Adrenal gland (tissue), 19 donors: ENCODE measurements at places on chromosomes 12 and 14.

DNA sequence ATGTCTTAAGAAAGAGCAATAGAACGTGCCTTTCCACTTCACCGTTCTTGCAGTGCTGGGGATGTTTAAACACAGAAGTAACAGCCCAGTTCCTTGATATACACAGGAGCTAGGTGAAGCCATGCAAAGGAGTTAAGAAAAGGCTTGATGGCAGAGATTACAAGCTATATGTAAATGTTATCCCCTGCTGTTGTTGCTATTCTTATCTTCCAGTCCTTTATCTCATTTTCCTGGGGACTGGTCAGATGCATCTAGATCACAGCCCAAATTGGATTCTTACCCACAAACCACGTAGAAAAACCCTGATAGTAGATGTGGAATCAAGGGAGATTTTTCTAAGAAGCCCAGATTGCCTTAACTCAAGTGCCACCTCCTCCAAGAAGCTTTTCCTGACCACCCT is 5.5 kb downstream of the ASCL1 start:
- DNase-seq: no peak
- H3K4me1 ChIP-seq: no peaks in the 10 kb centered on the region
- H3K27ac ChIP-seq: no peak overlapping the region
- no peaks in the 10 kb centered on the region for H3K36me3 ChIP-seq

GRCh38 chr12:114902665-114903064 is 218.7 kb upstream of the TBX3 start:
- no peak overlapping the region for H3K4me3 ChIP-seq
- DNase-seq: no peak
- H3K4me1 ChIP-seq: no peaks in the 10 kb centered on the region
- H3K27me3 ChIP-seq: no peaks in the 10 kb centered on the region
- H3K36me3 ChIP-seq: no peaks in the 10 kb centered on the region

DNA sequence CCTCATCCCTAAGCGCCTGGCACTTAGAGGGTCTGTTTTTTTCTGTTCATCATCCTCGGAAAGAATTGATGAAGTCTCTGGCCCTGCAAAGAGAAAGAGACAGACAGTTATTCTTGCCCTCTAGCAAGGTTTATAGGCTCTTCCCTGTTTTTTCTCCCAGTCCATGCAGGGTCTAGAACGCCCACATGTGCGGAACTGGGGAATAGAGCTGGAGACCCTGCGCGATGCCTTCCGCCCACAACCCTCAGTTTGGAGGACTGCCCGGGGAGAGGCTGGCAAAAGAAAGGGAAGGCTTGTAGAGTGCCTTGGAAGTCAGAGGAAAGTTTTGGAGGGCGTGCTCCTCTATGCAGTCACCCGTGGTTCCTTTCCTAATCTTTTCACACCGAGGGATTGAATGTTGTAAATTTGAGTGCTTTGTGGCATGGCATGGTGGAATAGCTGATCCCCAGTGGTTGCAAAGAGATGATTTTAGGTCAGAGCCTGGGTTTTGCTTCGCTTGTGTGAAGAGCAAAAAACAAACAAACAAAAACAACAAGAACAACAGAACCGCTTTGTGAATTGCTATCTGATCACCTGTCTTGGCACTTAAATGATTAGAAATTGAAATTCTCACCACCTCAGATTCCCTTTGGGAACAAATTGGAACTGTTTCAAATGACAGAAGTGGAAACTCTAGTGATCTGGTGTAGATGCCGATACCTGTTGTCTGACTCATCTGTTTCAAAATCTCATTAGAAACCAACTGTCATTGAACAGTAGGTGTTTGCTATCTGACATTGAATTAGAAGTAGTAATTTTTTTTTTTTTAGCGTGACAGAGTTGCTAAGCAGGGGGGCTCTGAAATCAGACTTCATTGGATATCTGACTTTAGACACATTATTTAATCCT is 947 bp downstream of the GAS2L3 start:
- H3K27me3 ChIP-seq: no peaks in the 10 kb centered on the region
- H3K36me3 ChIP-seq: no peaks in the 10 kb centered on the region
- peak overlapping the region; percentile 7 for H3K4me3 ChIP-seq
- H3K27ac ChIP-seq: no peak overlapping the region
- no peak for DNase-seq

DNA sequence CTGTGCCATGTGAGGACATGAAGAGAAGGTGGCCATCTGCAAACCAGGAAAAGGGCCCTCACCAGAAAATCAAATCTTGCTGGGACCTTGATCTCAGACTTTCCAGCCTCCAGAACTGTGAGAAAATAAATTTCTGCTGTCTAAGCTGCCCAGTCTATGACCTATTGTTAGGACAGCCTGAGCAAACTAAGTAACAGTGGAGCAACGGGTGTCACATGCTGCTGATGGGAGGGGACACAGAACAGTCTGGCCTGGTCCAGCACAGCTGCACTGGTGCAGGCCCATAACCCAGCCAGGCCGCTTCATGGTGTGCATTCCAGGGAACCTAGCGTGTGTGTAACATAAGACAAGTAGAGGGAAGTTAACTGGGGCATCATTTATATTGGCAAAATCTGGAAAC is 42.1 kb downstream of the GRIP1 start:
- no peak for DNase-seq
- no peaks in the 10 kb centered on the region for H3K36me3 ChIP-seq
- H3K27me3 ChIP-seq: no peaks in the 10 kb centered on the region

GRCh38 chr12:27505761-27506160 is 18.2 kb upstream of the PPFIBP1 start:
- no peaks in the 10 kb centered on the region for H3K36me3 ChIP-seq
- H3K4me1 ChIP-seq: peaks cover under 1% of the 10 kb centered on the region
- H3K27me3 ChIP-seq: no peaks in the 10 kb centered on the region
- H3K4me3 ChIP-seq: no peak overlapping the region

DNA sequence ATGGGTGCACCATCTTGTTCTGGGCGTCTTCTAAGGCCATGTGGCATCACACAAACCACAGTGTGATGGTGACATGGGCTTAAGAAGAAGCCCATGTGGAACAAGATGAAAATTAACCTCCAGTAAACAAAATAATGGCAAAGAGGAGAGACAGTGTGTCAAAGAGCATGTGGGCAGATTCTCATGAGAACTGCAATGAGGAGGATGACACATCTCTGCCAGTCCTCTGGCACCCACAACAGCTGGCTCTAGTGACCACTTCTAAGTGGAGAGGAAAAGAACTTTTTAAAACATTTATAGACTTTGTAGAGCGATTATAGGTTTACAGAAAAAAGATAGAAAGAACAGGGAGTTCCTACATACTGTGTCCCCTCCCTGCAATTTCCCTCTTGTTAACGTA is 401.4 kb downstream of the ATP23 start:
- H3K4me1 ChIP-seq: no peaks in the 10 kb centered on the region
- no peak overlapping the region for H3K27ac ChIP-seq
- H3K27me3 ChIP-seq: peaks cover 6% of the 10 kb centered on the region
- H3K36me3 ChIP-seq: no peaks in the 10 kb centered on the region
- DNase-seq: no peak
- H3K4me3 ChIP-seq: no peak overlapping the region

GRCh38 chr12:50986966-50987737 is 34.8 kb downstream of the HIGD1C start:
- no peak overlapping the region for H3K4me3 ChIP-seq
- peaks cover 28% of the 10 kb centered on the region for H3K4me1 ChIP-seq
- H3K36me3 ChIP-seq: peaks cover 50% of the 10 kb centered on the region
- H3K27ac ChIP-seq: peak overlapping the region; percentile 42
- DNase-seq: peak; percentile 70
